Stimulated activated CD4-positive, alpha-beta T cell treated with anti-CD3 and anti-CD28 coated beads, TNF-alpha, amount 100 ng/mL, for 1 hour (primary cell): ENCODE measurements at places on chromosomes 5 and 9.

GRCh38 chr5:64707191-64707590 is 16.9 kb downstream of the SHISAL2B start:
- DNase-seq, result no peak

- no peak for DNase-seq
Observed at GRCh38 chr5:53642061-53642460, 81.6 kb downstream of the NDUFS4 start.

GRCh38 chr5:103410172-103410571 is 151.6 kb downstream of the MACIR start:
- DNase-seq, result no peak

GRCh38 chr5:159552751-159553150 is 222.5 kb upstream of the IL12B start:
- no peak for DNase-seq

GRCh38 chr9:25677301-25678146 is 720 bp downstream of the TUSC1 start:
- DNase-seq, result no peak

GRCh38 chr5:90096415-90097081 is 313.0 kb downstream of the CETN3 start:
- DNase-seq, result no peak

- no peak for DNase-seq
Observed at GRCh38 chr9:129069862-129070641, 10.9 kb upstream of the DOLPP1 start.

DNA sequence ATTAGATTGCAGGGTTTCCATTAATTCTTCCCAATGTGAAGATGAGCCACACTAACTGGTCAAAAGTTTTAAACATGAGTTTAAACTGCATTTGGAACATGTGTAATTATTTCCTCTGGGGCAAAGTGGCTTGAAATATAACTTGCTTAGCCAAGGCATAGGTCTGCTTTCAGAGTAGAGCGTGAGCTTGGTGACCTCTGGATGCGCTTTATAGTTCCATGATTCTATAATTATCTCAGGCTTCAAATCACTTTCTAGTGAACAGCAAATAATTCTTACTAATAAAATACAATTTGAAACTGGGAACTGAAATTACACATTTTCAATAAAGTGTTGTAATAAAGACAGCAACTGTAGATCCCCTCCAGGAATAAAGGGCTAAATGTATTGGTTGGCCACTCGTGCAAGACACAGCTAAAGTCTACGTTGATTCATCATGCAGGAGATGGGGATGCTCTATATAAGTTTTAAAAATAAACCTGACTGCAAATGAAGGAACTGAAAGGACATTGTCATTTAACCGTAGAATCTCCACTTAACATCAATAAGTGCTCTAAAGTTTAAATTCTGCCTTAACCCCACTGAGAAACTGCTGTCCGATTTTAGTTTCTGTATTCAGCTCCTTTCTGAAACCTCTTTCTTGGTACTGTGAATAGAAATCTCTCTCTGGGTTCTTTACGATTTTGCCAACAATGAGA is 460.0 kb downstream of the PSAT1 start:
- no peak for DNase-seq

- DNase-seq, result no peak
Observed at GRCh38 chr5:105840800-105841199, 1829.9 kb downstream of the EFNA5 start.

- no peak for DNase-seq
Observed at GRCh38 chr5:68033961-68034571, 181.5 kb upstream of the PIK3R1 start.

- DNase-seq, result no peak
Observed at GRCh38 chr5:11166923-11167322, 405.9 kb upstream of the DAP start.

DNA sequence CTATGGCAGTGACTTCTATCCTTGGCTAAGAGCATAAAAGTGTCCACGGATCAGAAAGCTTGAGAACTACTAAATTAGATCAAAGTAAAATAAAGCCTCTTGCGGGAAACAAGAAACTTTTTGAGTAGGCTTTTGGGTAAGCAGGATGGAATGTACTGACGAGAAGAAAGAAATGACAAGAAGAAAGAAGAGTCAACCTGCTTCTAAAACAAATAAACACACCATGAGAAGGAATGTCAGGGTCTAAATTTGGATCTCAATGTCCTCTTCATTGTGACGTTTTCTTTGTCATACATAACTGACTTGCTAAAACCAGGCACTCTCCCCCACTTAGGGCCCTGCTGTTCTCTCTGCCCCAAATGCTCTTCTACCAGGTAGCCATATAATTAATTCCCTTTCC is 290.1 kb upstream of the PTGER4 start:
- no peak for DNase-seq

GRCh38 chr5:55711507-55712022 is 559 bp downstream of the SLC38A9 start:
- DNase-seq, result no peak

DNA sequence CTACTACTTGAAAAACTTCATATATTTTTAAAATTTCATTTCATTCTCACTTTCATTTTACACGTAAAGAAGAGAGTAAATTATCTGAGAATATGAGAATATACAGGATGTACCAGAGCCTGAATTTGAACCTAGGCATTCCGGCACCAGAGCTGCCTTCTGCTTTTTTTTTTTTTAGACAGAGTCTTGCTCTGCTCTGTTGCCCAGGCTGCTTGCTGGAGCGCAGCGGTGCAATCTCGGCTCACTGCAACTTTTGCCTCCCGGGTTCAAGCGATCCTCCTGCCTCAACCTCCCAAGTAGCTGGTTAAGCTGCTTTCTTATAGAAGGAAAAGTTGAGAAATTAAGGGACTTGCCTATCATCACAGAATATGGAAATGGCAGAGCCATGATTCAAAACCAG is 540.1 kb downstream of the EBF1 start:
- DNase-seq, result no peak

GRCh38 chr5:31268256-31268655 is 74.8 kb downstream of the CDH6 start:
- no peak for DNase-seq

GRCh38 chr9:107612136-107612535 is 122.6 kb upstream of the KLF4 start:
- no peak for DNase-seq

- no peak for DNase-seq
Observed at GRCh38 chr9:124132671-124133147, 121.1 kb downstream of the LHX2 start.

DNA sequence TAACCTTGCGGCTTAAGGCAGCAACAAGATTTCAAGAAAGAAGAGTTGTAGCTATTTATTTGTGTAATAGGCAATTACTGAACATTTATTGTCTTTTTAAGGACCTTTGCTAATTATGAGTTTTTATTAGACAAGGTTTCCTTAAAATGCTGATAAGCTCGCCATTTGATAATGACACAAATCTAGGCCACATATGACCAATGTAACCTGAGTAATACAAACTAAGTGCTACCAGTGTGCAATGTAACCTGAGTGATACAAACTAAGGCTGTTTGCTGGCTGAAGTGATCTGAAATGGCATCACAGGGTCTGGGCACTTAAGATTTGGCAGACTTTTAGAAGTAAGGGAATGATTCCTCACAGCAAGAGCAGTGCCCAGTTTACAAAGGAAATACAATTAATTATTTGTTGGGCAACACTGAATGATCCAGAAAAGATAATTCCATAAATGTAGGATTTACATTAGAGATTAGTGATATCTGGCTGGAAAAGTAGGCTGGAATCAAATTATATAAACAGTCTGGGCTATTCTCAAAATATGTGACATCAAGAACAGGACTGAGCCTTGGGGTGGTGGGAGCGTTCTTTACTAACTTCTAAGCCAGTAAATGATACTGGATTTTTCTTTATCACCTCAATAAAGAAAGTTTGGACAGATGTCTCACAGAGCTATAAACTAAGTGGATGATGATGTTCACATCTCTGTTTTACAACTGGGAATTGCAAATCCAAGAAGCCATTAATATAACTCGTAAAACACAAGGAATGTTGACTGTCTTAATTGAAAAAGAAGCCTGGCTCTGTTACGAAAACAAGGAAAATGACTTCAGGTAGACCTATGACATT is 54.8 kb downstream of the MRPS27 start:
- no peak for DNase-seq

GRCh38 chr5:173303878-173304590 is 24.2 kb downstream of the STC2 start:
- DNase-seq, result no peak

DNA sequence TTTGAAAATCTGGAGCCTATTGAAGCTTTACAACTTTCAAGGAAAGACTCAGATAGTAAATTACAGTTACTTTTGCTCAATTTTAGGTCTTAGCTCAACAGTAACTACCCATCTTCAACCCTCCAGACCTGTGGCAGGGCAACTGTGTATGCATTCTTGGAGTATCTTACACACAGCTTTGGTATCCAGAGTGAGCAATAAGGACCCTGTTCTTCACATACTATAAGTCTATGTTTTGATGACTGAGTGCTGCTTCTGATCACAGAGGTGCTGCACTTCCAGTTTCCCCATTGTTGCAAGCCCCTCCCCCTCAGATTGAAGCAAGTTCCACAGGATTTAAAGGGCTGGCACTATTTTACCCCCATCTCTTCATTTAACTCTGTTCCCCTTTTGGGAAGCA is 737.4 kb upstream of the GRAMD2B start:
- DNase-seq, result no peak

DNA sequence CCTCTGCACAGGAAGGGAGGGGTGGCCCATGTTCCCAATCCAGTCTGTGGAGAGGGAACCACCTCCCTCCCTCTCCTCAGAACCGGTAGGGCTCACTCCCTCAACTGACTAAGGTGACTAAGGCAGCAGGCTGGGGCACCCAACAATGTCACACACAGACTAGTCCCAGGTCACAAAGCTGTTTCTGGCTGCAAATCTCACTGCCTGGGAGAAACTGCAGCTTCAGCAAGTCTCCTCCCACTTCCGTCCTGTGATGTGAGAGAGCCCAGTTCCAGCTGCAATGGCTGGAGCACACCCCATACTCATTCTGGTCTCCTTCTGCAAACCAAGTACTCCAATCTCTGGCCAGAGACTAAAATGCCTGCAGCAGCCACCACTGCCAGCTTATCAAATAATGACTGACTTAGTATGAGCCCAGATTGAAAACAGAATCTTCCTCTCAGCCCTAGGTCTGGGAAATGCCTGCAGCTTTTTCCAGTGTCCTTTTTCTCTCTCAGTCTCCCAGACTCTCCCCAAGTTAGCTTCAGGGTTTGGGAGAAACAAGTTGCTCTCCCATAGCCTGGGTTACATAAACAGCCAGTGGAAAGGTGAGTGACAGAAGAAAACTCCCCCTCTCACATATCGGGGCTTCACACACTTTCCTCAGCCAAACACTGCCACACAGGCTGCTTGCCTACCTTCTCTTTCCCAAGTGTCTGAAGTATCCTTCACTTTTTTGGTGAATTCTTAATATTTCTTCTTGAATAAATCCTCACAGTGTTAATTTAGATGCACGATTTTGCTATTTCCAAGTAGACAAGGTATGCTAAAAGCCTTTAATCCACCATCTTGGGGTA is 247.4 kb upstream of the RASA1 start:
- DNase-seq, result no peak

GRCh38 chr5:134450374-134450773 is 38.7 kb upstream of the CDKN2AIPNL start:
- DNase-seq, result no peak

- no peak for DNase-seq
Observed at GRCh38 chr9:11946531-11946930, 746.7 kb upstream of the TYRP1 start.

GRCh38 chr9:136059321-136059791 is 35.7 kb downstream of the NACC2 start:
- DNase-seq, result no peak

DNA sequence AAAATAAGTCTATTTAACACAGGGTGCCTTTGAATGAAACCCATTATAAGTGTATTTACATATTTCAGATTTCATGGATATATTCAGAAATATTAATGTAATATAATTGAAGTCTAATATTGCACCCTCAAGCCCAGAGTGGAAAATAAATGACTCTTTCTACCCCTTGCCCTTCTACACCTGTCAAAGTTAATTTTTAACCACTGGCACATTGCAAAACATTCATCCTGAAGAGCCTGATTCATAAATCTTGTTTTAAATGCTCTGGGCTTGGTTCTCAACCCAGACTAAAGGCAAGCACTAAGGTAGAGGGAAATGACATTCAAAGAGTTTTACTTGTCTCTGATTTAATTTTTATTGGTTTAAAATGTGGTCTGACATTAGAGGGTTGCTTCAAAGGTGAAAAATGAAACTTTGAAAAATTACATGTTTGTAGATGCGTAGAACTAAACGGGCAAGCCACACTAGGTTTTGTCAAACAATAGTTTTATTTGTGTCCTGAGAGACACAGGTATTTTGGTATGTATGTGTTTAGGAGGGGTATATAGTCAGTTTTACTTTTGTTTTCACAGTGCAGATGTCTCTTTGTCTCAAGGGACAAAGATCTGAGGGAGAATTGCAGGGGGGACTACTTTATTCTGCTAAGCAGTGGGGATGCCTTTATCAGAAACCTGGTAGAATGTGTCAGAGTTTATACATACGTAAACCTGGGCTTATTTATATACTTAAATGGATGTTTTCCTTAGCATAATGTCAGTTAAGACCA is 69.7 kb downstream of the PIK3R1 start:
- no peak for DNase-seq

- DNase-seq, result no peak
Observed at GRCh38 chr5:56649569-56649968, 165.8 kb upstream of the MAP3K1 start.

DNA sequence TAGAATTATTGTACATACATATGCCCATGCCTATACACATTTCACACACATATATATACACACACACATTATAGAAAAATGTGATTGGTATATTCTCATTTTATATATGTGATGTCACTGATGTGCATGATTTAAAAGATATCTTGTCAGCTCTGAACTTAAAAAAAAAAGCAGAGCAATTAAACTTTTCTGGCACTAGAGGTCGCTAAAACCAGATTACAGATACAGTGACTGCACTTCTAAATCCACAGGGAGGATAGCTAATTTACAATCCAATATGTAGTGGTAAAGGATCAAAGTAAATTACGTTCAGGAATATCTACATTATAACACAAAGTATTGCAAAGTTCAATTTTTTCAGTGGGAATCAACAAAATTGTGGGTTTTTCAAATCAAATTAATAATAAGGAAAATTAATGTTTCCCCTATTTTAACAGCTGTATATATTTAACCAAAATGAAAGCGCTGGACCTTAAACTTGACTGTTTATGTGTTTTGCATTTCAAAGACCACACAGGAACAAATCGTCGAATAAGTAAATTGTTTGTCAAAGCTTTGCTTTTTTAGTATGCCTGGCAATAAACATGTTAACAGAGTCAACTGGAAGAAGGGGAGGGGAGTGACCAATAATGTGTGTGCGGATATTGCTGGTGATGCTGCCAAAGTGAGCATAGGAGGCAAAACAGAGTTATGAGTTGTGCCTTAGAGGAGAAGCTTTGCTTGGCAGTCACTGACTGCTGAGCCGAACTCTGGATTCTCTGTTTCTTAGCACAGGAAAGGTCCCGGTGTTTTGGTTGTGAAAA is 1201.4 kb upstream of the C9orf72 start:
- DNase-seq, result no peak

DNA sequence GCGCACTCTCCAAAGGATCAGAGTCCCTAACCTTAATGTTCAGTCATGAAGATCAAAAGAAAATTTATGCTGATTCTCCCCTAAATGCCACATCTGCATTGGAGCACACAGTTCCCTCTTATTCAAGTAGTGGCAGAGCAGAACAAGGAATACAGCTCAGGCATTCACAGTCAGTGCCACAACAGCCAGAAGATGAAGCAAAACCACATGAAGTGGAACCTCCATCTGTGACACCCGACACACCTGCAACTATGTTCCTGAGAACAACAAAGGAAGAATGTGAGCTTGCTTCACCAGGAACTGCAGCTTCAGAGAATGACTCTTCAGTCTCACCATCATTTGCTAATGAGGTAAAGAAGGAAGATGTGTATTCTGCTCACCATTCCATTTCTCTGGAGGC is 40.0 kb downstream of the CMYA5 start:
- DNase-seq, result no peak
